CD4-positive, alpha-beta T cell treated with Interleukin-1 beta for 1 hour (primary cell): ENCODE measurements at places on chromosomes 12 and 14.

DNA sequence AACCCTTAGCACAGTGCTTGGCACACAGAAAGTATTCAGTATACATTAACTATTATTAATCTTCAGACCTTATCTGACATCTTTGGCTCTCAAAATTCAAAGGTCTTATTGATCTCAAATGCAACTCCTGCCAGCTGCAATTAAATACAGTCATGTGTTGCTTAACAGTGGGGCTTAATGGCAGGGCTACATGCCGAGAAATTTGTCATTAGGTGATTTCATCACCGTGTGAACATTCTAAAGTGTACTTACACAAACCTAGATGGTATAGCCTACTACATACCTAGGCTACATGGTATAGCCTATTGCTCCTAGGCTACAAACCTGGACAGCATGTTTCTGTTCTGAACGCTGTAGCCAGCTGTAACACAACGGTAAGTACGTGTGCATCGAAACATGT is 156.3 kb upstream of the TMCC3 start:
- DNase-seq = no peak

DNA sequence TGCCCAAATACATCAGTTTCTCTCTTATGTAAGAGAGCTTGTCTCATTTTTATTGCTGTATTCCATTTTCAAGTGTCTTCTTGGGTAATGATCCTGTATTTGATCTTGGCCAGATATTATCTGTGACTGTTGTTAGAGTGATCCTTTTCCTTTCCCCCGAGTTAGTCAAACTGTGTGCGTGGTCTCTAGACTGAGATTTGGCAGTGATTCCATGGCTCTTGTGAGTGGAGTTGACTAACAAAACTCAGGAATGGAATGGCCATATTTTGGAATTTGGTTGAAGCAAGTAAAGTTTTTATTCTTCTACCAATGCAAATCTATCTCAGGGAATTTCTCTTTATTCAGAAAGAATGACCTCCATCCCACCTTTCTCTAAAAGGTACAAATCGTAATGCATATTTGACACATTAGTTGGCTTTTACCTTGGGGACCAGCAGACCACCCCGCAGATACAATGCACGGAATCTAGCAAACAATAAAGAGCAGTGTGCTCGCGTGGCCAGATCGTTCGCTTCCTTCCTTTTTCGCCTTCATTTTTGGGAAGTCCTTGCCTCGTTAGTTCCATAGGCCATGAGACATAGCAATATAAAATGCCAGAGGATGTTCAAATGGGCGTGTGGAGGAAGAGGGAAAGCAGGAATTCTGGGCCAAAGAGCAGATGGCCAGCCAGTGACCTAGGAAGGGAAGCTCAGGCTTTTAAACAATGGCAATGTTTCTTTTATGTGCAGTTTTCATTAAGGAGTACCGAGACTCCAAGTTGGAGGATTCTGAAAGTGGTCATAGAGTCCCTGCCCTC is 24.4 kb downstream of the ETV6 start:
- no peak for DNase-seq

DNA sequence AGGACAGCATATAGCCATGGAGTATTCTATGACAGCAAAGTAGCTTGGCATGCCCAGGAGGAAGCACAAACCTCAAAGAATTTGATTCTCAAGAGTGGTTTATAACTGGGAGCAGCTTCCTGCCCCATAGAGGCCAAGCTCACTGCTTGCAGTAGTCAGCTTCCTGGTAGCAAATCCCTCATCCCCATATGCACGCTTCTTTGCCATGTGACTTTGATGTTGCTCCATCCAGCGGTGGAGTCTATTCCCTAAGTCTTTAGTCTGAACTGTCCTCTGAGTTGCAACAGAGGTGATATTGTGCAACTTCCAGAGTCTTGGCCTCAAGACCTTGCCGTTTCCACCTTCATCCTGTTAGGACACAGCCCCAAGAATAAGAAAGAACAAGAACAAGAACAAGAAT is 996.8 kb upstream of the TMEM132C start:
- DNase-seq = no peak

DNA sequence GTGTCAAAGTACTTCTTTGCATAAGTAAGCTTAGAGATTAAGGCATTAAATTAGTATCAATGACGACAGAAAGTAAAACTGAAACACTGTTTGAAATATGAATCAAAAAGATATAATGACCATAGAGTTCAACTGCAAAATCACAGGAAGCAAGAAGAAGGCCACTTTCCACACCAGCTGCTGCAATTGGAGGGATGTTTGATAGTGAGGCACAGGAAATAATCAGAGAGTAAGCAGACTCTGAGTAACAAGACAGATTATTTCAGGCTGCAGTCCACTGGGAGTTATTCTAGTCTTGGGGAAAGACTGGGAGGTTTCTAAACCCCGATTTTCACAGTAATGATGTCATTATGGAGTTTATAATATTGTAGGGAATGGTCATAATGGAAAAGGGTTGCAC is 12.9 kb downstream of the MDGA2 start:
- DNase-seq = no peak

DNA sequence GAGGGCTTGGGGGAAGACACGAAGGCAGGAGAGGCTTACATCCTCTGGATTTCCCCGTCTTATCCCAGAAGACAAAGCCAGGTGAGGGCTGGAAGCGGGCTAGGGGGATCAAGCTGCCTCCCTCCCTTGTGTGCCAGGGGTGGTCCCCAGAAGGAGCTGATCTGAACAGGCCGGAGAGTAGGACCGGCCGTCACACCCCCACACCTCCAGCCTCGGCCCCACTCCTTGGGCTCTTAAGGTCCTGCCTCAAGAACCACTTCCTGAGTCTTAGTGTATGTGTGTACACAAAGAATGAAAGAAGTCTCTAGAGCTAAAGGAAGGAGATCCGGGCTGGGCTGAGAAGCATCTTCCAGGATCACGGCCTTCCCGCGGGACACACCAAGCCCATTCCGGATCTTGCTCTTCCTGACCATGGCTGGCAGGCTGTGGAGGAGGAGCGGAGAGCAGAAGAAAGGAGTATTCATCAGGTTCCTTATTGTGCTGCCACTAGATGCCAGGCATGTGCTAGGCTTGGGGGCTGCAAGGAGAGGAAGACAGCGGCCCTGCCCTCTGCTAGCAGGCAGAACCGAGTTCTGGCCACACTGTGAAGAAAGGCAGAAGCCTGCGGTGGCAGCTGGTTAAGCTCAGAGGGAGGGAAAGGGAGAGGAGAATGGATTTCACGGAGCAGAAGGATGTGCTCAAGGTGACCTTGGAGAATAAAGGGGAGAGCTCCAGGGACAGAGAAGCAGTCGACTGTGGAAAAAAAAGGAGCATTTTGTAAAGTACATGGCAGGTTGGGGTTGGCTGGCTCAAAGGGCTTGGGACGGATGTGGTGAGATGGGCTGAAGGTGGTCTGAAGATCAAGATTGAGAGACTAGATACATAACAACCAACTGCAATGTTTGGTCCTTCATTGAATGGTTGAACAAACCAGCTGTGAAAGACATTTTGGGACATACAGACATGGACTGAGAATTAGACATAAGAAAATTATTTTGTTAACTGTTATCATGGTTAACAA is 1.3 kb upstream of the CD63 start:
- peak; percentile 32 for DNase-seq

DNA sequence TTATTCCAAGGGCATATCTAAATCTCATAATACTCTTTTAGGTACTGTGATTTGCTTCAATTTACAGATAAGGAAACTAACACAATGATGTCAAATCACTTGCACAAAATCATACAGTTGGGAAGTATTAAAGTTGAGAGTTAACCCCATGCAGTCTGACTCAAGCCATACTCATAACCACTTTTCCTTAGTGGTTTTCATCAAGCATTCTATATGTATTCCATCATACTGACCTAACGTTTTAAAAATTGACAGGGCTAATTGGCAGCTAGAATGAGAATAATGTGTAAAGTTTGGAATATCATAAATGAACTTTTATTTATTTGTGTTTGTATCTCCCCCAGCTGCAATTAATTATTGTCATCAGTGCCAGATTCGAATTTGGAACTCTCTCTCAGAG is 20.9 kb downstream of the PUS7L start:
- no peak for DNase-seq

DNA sequence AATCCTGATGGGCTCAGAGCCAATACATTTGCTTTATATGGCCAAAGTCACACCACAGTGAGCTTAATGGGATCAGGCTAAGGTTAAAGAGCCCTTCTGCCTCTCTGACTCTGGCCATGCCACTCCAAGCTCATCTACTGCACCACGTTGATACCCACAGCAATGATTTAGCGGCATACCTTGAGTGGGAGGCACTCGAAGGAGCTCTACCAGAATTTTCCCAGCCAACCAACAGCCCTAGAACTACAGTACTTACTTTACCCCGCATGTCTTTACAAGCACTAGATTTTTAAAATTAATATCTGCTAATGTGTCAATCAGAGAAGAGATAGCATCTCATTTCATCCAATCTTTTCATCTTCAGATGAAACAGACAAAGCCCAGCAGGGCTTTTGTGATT is 300.5 kb downstream of the GRIN2B start:
- DNase-seq = no peak

DNA sequence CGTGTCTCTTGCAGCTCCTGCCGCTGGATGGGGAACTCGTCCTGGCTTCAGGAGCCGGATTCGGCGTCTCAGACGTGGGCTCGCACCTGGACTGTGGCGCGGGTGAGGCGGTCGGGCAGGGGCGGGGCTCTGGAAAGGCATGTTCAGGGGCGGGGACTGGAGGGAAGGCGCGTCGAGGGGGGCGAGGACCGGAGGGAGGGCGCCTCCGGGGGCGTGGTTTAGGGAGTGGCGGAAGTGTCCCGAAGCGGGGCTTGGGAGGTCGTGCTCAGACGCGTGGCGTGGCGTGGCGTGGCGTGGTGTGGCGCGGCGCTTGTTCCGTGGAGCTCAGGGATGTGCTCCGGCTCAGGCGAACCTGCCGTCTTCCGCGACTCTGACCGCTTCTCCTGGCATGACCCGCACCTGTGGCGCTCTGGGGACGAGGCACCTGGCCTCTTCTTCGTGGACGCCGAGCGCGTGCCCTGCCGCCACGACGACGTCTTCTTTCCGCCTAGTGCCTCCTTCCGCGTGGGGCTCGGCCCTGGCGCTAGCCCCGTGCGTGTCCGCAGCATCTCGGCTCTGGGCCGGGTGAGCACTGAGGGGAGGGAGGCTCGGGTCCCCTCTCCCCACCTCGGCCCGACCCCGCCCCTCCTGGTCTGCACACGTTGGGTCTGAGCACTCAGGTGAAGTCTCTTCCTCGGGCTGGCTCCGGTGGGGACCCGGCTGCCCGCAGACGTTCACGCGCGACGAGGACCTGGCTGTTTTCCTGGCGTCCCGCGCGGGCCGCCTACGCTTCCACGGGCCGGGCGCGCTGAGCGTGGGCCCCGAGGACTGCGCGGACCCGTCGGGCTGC is 6.2 kb downstream of the AMN start:
- peak; percentile 83 for DNase-seq

DNA sequence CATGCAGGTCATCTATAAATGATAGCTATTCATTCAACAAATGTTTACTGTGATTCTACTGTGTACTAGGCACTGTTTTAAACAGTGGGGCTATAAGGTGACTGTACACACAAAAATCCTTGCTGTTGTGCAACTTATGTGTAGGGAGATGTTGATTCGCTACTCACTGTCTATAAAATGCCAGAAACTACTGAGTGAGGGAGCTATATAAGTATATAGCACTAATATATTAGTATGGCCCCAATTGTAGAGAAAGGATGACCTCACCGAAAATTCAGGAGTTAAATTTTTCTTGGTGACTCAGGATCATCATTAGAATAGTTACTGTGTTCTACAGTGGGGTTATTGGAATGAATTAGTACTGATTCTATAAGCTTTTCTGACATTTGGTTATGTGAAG is 117.4 kb downstream of the TGFB3 start:
- no peak for DNase-seq

DNA sequence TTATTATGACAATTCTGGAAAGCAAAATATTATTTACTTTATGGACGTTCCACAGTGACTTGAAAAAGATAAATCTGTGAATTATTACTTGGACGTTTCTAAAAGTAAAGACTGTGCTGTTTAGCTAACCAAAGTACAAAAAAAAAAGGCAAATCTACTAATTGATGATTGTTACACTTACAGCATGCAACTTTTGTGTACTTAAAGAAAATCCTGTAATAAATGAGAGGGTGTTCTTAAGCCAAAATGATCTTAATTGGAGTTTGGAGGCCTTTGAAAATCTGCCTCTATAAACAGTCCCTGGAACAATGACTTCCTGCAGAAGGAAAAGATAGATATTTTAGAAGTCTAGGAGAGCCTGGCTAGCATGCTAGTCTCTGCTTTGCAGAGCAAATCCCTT is 434.0 kb upstream of the SYT1 start:
- no peak for DNase-seq

GRCh38 chr14:95380350-95381042 is 60.8 kb upstream of the CLMN start:
- DNase-seq = no peak

- peak; percentile 75 for DNase-seq
Observed at GRCh38 chr12:44930972-44931600, 55.0 kb upstream of the NELL2 start.

DNA sequence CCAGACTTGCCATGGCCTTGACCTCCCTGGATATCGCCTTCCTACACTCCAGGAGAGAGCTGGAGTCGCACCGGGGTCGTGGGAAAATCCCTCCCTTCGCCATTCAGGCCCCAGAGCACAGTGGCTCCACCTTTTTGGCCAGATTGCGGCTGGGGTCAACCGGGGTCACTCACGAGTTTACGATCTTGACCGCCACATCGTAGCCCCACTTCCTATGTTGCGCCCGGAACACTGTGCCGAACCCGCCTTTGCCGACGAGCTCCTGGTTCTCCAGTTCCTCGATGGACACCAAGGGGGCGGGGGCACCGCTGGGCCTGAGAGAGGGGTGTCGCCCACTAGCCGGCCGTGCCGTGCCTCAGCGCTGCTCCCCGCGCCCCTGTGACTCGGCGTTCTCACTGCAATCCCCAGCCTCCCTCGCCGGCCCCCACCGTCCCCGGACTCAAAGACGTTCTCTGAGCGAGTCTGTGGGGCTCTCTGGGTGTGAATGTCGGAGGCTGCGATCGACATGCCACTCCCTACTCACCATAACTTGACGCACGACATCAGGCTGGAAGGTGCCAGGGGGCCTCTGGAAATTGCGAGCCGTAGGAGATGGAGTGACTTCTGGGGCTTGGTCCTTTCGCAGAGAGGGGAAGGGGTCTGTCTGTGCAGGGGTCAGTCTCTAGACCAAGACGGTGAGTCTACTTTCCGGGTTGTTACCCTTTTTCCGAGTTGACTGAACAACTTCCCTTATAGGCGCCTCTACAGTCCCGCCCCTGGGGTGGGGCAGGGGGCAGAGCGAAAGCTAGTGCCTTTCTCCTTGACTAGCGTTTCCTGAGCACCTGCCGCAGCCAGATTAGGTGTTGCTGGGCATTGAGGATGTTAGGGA is at the start of gene RIPK3:
TSS of gene RIPK3 (minus strand) at position 708 of the 868 bp plus-strand sequence. CDS start at position 543, 165 bp downstream.
- DNase-seq = peak; percentile 63

GRCh38 chr14:47874350-47874749 is 198.9 kb upstream of the MDGA2 start:
- DNase-seq = no peak

- no peak for DNase-seq
Observed at GRCh38 chr12:14902465-14902864, 16.8 kb upstream of the MGP start.
